ENCODE measurements at places on chromosomes 1 and 21.

- no peak for DNase-seq
Observed at GRCh38 chr1:94623560-94624148, 82.1 kb upstream of the F3 start.

DNA sequence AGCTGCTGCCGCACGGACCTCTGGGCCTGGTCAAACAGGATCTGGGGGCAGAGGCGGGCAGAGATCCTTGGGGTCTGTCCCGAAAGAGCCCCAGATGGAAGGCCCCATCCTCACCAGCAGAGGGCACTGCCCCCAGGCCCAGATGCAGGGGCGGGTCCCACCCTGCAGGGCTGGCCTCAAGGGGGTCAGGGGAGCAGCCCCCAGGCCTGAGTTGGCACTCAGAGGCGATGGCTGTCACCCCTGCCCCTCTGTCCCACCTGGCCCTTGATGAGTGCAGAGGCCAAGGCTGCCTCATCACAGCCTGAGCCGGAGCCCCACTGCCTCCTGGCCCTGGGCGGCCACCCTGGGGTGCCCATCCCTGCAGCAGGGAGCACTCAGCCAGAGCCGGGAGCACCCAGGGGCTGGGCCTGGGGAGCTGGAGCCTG lies 5.7 kb downstream of the ACAP3 start:
- no peak for DNase-seq

GRCh38 chr1:68268896-68269483 lies 36.7 kb upstream of the WLS start:
- no peak for DNase-seq

DNA sequence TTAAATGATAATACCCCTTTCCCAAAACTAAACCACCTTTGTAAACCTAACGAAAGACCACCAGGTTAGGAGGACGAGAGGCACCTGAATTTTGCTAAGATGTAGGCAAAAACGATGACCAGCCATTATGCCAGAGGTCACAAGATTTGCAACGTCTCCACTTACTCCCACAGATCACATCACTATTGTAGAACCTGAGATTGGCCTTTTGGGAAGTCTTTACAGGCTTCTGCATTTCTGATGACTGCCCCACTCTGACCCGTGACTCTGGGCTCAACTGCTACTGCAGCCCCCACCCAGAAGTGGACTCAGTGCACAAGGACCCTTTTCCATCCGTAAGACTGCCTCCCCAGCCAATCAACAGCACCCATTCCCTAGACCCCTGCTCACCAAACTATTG lies 36.4 kb upstream of the COL6A2 start:
- DNase-seq: no peak

DNA sequence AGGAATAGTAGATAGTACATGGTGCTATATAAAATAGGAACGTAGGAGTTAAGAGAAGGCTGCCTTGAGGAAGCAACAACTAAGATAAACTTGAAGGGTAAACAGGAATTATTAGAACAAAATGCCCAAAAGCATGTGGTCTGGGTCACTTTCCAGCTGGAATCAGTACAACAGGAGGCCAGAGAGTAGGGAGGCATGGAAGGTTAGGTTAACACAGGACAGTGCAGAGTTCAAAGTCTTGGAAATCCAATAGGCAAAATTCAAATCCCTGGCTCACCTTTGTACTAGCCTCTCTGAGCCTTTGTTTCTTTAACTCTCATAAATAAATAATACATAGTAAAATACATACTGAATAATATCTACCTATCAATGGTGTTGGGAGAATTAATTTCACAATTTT lies 69.0 kb upstream of the NEK7 start:
- DNase-seq: no peak

GRCh38 chr1:101444873-101445618 lies 208.2 kb downstream of the S1PR1 start:
- DNase-seq: no peak

Data from stimulated activated naive CD4-positive, alpha-beta T cell (primary cell).